ENCODE measurements at places on chromosomes 16 and 17. TPM values are rescaled to one million over a fixed set of nuclear protein-coding genes. Genes with fewer than 3 reads are reported as not detected.

CIITA gene
- 0.64 TPM for total RNA-seq

ADCY7 gene
- 49.6 TPM for total RNA-seq

SLC5A2 gene
- total RNA-seq, result not detected

GFAP gene
- total RNA-seq, result under 0.01 TPM

KRTAP9-2 gene
- total RNA-seq, result not detected

PRSS22 gene
- 7.5 TPM for total RNA-seq

CDK3 gene
- 1.8 TPM for total RNA-seq

PLEKHH3 gene
- 31.0 TPM for total RNA-seq

PRM2 gene
- total RNA-seq, result not detected

CLN3 gene
- total RNA-seq, result 12.0 TPM

CCDC78 gene
- 1.0 TPM for total RNA-seq

ALDH3A1 gene
- total RNA-seq, result 6.2 TPM

HAPSTR1 gene
- 95.3 TPM for total RNA-seq

All from nasal cavity respiratory epithelium epithelial cell of viscerocranial mucosa (primary cell).